ENCODE measurements at places on chromosomes 6 and 20.

DNA sequence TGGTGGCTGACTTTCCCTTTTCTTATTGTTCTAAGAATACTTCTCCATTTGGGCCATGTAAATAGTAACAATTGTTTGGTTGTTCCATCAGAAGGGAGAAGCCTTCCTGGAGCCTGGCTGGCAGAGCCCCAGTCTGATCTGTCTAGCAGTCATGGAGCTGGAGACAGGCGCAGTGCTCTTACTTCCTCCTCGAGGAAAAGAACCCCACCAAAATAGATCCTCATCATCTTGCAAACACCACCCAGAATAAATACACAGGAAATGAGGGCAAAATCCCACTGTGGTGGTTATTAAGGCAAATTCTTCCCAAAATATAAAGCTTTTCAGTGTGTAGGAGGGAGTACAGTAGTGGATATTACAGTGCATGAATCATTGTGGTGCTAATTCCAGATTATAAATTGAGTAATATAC lies 195.1 kb upstream of the SGK1 start:
- DNase-seq, result no peak

DNA sequence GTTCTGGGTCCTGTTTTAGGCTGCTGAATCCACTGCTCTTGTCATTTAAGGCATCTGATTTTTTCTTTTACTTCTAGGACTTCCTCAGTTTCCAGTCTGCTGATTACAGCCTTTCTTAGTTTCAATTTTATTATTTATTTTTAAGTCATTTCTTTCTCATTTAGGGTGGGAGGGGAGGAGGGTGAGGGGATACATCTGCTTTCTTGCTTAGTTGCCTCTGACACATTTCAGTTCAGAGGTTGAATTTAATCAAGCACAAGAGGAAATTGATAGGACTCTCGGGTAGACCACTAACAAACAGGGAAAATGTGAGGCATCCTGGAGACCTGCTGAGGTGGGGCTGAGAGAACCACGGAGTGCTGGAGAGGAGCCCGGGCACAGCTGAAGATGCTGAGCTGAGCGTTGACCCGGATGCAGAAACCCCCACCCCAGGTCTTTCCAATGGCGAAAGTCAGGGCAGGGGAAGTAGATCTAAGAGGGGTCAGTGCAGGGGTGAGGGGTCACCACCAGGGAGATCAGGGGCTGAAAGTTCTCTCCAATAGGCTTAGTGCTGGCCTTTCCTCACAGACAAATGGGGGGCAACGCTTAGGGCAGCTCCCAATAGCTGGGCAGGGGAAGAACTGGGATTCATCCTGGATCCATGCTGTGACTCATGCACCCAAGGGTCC lies 7.6 kb upstream of the TREML2 start:
- DNase-seq, result no peak

GRCh38 chr6:28117386-28118050 lies 6.9 kb upstream of the ZSCAN16 start:
- DNase-seq, result no peak

GRCh38 chr6:129852257-129852858 lies 8.8 kb downstream of the TMEM244 start:
- DNase-seq, result no peak

DNA sequence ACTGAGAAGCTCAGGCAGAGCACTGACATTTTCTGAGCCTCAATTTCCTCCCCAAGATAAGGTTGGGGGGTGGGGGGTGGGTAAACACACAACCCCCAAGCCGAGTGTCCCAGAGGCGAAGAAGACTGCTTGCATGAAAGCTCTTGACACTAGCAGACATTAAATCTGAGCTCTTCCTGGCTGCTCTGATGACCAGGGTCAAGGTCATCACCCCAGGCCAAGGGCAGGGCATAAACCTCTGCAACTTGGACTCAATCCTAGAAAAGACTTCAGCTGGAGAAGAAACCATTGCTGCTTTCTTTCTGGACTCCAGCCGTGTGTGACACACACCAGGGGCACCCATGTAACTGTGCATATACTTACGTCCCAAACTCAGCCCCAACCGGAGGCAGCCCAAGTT lies 109.0 kb downstream of the BANF2 start:
- DNase-seq, result no peak

DNA sequence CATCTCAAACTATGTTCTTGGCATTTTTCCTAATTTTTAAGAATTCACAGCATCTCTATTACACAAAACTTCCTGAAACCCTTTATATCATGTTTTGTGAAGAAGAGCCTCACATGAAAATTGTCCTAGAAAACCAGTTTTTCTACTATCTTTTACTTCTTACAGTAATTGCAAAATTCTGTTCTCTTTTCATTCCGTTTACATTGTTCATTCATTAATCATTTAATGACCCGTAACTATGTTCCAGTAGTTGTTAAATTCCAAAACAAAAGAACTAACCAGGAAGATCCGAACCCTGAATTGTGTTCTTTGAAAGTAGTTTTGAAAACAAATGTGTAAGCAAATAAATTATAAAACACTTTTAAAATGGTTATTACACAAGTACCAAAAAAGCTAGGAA lies 597.0 kb downstream of the EYS start:
- no peak for DNase-seq

- DNase-seq, result no peak
Observed at GRCh38 chr6:137119196-137120104, 54.0 kb downstream of the IL22RA2 start.

DNA sequence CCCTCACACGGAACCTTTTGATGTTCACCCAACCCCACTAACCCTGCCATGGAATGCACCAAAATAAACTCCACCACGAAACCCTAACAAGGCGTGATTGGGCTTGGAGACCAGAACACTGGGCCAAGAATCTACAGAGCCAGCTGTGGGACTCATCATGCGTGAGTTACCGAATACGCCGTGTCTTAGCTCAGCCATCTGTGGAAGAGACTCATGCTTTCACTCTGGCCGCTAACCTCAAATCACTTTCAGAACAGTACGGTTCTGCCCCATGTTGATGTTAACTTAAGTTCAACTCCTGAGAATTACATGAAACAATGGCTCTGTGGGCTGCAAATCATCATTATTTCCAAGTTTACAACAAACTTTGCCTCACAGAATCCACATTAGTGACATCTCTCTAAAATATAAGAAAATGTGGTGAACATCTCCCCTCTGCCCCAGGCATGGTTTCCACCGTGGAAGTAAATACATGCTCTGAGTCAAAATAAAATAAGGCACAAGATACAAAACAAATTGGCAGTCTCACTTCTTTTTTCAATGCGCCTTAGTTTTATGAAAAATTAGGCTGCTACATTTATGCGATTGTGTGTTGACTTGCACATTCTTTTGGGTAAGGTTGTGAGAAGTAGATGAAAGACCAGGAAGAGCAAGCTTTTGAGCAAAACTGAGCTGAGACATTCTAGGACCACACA lies 308.9 kb upstream of the EXOC2 start:
- DNase-seq, result peak; percentile 12

- DNase-seq, result no peak
Observed at GRCh38 chr6:105192707-105193465, 13.1 kb upstream of the POPDC3 start.

GRCh38 chr6:127403636-127404035 lies 55.6 kb downstream of the KIAA0408 start:
- DNase-seq, result peak; percentile 12
